ENCODE measurements at places on chromosomes 1 and 21. TPM values are rescaled to one million over a fixed set of nuclear protein-coding genes. Genes with fewer than 3 reads are reported as not detected.

The TBX19 gene
- total RNA-seq, result 3.6 TPM

The IGSF21 gene
- total RNA-seq, result 0.20 TPM

The C21orf58 gene
- 12.4 TPM for total RNA-seq

The ZMYND12 gene
- total RNA-seq, result 9.1 TPM

The TNN gene
- total RNA-seq, result not detected

The FAM3B gene
- 18.1 TPM for total RNA-seq

The TAL1 gene
- 9.3 TPM for total RNA-seq

All from lung (tissue), 17 donors.